ENCODE measurements at places on chromosomes 4 and X. TPM values are rescaled to one million over a fixed set of nuclear protein-coding genes. Genes with fewer than 3 reads are reported as not detected.

SERTM2 gene
- not detected for total RNA-seq

FAM47C gene
- total RNA-seq = not detected

BEX4 gene
- total RNA-seq = 12.8 TPM

MAOB gene
- total RNA-seq = not detected

HSFX4 gene
- total RNA-seq = not detected

XPNPEP2 gene
- total RNA-seq = 0.32 TPM

ATP1B4 gene
- total RNA-seq = not detected

FAT1 gene
- total RNA-seq = not detected

CRLF2 gene
- total RNA-seq = not detected

NUDT9 gene
- 15.0 TPM for total RNA-seq

POU3F4 gene
- not detected for total RNA-seq

GLOD5 gene
- total RNA-seq = not detected

GPR143 gene
- total RNA-seq = not detected
